ENCODE measurements at places on chromosomes 5 and 9.

GRCh38 chr9:114851306-114851705, 45.5 kb upstream of the TNFSF15 start:
- DNase-seq, result no peak

- no peak for DNase-seq
Measured at GRCh38 chr9:26142631-26143030, 464.4 kb upstream of the TUSC1 start.

- no peak for DNase-seq
Measured at GRCh38 chr5:111389390-111390082, 122.8 kb downstream of the STARD4 start.

GRCh38 chr5:96256795-96257470, 176.1 kb downstream of the PCSK1 start:
- no peak for DNase-seq

GRCh38 chr9:113898596-113898995, 22.5 kb downstream of the ZNF618 start:
- no peak for DNase-seq

DNA sequence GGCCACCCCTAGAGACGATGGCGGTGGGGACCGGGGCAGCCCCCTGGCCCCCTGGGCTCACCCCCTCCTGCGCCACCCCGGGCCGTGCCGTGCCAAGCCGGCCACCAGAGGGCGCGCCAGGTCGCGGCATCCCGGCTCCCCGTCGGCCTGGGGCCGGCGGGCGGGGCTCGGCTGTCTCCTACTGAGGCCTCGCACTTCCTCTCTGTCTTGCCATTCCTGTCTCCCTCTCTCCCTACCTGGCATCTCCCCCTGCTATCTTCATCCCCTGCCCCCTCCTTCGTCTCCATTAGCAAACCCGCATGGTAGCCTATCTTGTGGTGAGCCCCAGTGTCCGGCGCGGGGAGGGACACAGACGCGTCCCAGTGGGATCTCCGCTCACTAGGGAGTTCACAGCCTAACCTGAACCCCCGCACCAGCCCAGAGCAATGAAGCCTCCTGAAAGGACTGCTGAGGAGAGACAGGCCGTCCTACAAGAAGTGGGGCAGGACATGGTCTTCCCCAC, 29.8 kb upstream of the FABP6 start:
- peak; percentile 15 for DNase-seq

DNA sequence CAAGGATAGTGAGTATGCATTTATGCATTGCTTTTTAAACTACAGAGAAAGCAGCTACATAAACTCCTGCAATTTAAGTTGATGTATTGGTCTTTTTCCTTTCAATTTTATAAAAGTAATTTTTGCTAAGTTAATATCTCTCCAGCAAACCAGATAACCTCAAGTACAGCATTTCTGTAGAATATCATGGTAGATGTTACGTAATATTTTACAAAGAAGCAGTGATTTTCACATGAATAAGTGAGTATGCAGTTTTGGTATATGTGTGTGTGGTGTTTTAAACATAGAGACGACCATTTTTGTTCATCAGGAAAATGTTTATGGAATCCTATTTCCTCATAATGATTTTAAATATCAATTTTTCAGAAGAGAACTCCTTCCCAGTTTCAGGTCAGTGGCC, 118.9 kb downstream of the INSYN2B start:
- no peak for DNase-seq

DNA sequence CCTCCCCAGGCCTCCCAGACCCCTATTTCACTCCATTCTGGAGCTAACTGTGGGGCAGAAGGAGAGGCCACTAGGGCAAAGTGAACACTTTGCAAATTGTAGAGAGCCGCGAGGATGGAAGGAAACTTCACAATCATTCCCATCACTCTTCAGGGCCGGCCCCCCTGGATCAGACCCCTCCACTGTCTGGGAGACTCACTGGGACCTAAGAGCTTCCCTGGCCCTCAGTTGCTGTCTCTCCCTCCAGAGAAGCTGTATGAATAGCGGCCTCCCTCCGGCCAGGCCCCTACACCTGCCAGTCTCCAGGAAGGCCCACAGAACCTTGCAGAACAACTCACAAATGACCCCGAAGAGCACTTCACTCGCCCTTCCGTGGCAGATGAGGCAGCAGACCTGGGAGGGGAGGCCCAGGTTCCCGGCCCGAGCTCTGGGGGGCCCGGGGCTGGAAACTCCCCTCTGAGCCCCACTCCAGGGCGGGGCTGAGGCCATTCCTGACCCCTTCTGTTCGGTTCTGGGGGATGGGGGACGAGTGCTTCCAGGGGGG, 141.9 kb upstream of the IER5L start:
- no peak for DNase-seq

- no peak for DNase-seq
Measured at GRCh38 chr5:79025054-79025472, 40.0 kb upstream of the ARSB start.

DNA sequence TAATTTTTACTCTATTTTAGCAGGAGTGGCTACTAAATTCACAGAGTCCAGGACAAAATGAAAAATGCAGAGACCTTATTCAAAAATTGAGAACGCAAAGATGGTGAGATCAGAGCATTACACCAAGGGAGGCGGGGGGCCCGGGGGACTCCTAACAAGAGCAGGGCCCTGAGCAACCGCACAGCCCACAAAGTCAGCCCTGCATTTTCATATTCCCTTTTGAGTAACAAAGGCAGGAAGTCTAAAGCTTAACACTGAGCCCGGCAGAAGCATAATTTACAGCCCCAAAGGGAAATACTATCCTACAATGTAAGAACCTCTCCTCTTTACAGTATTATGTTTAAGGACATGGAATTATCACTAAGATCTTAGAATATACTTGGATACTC, 69.4 kb downstream of the TLE1 start:
- no peak for DNase-seq

GRCh38 chr9:8872802-8873201, 1073.2 kb upstream of the DMAC1 start:
- no peak for DNase-seq

DNA sequence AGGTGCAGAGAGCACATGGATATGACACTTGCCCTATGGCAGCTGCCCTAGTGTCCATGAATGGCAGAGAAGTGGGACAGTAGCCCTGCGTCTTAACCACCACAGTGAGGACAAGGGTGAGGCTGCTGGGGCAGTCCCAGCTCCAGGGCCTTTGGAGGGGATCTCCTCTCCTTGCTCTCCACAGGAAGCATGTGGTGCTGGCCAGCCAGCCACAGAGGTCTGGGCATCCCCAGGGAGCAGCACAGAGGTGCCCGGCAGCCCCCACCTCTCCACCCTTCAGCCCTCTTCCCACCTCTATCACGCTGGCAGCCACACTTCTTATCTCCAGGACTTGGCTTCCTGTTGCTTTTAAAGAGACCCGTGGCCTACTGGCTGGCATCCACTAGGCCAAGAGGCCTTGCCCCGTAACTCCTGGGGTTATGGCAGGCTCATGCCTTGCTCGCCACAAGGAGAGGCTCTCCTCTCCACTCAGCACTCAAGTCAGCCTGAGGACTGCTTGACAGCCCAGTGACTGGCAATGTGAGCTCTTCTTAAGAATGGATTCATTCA, 21.9 kb downstream of the CSF2 start:
- no peak for DNase-seq

DNA sequence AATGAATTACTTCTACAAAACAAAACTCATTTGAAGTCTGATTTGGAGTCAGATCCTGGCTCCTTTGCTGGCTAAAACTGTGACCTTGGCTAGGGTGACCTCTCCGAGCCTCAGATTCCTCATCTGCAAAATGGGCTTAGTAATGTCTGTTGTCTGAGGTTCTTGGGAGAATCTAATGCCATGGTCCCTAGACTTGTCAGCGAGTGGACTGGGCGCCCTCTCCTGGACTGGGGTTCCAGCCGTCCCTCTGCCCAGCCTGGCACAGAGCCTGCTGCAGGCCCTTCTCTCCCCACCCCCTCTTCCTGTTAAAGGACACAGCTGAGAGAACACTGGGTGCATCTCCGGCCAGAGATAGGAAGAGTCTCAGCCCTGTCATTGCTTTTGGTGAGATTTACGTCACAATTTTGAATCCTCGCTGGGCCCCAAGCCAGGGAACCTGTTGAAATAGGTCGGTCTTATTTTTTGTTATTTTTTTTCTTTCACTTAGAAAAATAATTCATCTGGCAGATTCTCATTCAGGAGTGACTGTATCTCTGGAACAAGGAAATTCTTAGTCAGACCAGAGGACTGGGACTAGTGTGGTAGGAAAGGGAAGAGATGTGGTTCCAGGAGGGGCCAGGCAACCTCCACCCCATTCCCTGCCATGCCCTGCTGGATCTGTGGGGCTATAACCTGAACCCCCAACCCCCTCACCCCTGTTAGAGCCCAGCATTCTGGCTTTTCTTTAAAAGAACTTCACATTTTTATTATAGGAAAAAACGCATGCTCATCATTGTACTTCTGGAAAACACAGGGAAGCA, 48.2 kb upstream of the RPL26L1 start:
- DNase-seq, result no peak

GRCh38 chr9:136169495-136169894, 35.4 kb downstream of the LHX3 start:
- no peak for DNase-seq

DNA sequence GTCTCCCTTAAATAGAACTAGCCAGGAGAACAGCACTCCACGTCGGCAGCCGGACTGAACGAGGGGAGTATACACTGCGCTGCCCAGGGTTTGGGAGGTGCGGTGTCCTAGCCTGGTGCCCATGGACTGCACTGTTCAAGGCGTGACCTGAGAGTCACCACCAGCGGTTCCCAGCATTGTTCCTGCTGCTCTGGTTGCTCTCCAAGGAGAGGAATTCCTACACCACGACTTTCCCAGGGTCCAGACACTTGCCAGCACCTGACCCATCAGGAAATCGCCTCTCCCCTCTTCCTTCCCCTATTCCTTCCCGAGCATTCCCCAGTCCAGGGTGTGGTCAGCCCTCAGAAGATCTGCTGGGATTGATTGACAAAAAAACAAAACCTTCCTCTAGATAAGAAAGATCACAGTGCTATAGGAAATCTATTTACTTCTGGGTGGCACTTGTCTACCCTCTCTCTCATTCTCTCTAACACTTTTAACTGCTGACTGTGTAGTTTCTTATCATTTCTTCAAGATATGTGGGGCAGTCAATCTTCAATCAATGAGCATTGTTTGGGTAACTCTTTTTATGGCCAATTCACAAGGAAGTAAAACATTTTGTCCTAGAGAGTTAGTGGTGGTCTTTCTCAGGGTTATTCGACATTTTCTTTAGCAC, 297.8 kb upstream of the ACTBL2 start:
- no peak for DNase-seq

- no peak for DNase-seq
Measured at GRCh38 chr9:88810826-88811225, 180.4 kb upstream of the S1PR3 start.

GRCh38 chr5:35342664-35343063, 112.4 kb upstream of the PRLR start:
- DNase-seq, result no peak

GRCh38 chr9:37922363-37923117, 18.6 kb upstream of the SLC25A51 start:
- DNase-seq, result no peak

DNA sequence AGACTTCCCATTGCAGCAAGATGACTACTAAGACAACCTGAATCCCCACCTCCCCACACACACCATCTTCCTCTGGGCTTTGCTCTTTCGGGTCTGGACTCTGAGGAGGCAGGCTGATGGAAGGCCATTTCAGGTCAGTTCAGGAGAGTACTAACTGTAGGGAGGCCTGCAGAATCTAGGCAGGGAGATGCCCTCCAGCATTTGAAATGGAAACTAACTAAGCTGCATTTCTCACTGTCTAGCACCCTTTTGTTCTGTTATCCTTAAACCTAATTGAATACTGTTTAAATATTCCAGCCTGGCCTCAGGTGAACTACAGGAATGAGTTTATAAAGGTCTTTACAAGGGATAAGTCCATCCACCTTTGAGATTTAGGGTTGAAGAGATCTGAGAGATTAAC, 4.9 kb upstream of the TBCA start:
- no peak for DNase-seq

DNA sequence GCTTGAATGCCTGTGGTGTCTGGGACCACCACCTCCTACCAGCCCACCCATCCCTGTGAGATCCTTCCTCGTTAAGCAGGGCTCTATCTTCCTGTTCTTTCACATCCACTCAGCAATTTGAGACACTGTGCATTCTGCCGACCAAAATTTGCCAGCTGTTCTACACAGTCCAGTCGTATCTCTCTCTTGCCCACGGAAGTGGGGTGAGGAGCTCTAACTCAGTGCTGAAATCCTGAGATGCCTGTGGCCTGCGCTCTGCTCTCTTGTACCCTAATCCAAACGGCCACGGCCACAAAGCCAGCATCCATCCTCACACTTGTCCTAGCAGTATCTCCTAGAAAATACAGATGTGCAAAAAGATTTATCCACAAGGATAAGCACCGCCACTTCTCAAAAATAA, 97.9 kb downstream of the MVB12B start:
- DNase-seq, result no peak

DNA sequence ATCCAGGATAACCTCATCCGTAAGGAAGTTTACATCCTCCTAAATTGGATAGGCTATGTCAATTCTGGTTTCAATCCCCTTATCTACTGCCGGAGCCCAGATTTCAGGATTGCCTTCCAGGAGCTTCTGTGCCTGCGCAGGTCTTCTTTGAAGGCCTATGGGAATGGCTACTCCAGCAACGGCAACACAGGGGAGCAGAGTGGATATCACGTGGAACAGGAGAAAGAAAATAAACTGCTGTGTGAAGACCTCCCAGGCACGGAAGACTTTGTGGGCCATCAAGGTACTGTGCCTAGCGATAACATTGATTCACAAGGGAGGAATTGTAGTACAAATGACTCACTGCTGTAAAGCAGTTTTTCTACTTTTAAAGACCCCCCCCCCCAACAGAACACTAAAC, 1.3 kb downstream of the ADRB2 start:
- DNase-seq, result no peak

DNA sequence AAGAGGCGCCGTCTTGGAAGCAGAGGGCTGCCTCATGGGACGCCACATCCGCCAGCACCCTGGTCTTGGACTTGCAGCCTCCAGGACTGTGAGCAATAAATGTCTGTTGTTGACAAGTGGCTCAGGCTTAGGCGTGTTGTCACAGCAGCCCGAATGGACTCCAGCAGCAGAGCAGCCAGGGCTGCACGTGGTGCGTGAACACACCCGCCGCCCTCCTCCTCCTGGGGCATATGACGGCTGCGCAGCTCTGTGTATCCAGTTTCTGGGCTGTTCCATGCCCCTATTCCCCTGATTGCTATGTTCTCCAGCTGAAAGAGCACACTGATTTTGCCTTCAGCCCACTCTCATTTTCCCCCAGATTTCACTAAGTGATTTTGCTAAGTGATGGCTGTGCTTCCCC, 36.0 kb upstream of the CLPTM1L start:
- no peak for DNase-seq

GRCh38 chr9:4318741-4319140, 18.9 kb upstream of the GLIS3 start:
- no peak for DNase-seq

- peak; percentile 56 for DNase-seq
Measured at GRCh38 chr9:97632248-97632984, 752 bp downstream of the TSTD2 start.

- DNase-seq, result no peak
Measured at GRCh38 chr5:32279223-32279622, 33.5 kb downstream of the MTMR12 start.
